ENCODE measurements at places on chromosomes 16 and 17.
A peak's percentile ranks its signal among the peaks of the same experiment; 100 is the strongest.

GRCh38 chr16:29852654-29853053 lies 10.4 kb downstream of the CDIPT start:
- no peak for DNase-seq

- DNase-seq = peak; percentile 35
Measured at GRCh38 chr16:1002399-1003166, 21.0 kb downstream of the SOX8 start.

DNA sequence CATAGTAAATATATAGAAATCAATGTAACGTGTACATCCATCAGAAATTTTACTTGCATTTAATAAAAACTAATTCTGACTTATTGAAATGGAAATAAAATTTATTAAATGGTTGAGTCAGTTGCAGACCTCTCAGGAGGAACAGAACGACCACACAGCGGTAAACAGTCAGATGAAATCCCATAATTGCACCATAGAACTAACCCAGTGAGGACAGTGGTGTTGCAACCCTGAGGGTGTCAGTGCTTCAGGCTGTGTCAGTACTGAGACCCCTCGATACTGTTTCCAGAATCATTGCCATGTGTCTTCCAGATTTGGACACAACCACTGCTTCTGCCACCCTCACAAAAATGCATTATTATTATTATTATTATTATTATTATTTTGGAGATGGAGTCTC lies 29.0 kb upstream of the SSTR2 start:
- DNase-seq = no peak

DNA sequence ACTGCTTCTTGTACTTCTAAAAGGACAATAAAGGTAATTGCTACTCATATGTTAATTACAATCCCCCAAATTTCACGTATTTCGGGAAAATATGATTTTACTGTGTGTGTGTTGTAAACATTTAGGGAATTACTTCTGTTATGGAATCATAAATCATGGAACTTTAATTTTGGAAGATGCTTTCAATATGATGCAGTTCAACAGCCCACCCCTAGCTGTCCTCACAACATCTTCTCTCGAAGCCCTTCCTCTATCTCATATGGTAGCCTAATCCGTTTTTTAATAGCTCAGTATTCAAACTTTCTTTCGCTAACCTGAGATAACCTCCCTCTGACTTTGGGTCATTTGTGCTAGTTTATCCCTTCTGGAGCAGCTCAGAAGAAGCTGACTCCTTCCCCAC lies 78.4 kb downstream of the ANKFN1 start:
- no peak for DNase-seq

- DNase-seq = no peak
Measured at GRCh38 chr17:69357701-69358100, 30.8 kb upstream of the ABCA5 start.

DNA sequence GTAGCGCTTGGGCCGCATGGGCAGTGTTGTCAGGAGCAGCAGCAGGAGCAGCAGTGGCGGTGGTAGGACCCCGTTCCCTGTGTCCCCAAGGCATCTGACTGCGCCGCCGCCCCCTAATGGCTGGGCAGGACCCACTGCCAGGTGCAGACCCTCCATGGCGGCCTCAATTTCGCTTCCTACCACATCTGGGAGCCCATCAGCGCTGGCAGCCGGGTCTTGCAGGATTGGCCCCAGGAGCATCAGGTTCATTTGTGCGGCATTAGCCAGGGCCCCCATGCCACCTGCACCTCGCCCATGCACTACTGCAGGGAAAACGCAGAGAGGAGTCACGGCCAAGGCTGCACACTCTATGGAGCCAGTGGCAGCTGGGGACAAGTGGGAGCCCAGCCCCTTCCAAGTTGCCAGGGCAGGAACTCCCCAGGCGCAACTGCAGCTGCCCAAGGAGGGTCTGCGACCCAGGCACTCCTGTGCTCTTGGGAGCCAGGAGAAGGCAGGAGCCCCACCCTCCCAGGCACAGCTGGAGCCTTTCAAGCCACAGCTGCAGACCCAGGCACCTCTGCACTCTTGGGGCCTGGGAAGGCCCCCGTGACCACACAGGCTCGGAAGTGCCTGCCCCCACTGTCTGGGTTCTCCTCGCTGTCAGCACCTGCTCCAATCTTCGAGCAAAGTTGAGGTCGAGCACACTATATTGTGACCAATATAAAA lies 594.2 kb downstream of the KCNJ18 start:
- DNase-seq = no peak

GRCh38 chr16:84730406-84731106 lies 30.8 kb downstream of the USP10 start:
- DNase-seq = no peak

DNA sequence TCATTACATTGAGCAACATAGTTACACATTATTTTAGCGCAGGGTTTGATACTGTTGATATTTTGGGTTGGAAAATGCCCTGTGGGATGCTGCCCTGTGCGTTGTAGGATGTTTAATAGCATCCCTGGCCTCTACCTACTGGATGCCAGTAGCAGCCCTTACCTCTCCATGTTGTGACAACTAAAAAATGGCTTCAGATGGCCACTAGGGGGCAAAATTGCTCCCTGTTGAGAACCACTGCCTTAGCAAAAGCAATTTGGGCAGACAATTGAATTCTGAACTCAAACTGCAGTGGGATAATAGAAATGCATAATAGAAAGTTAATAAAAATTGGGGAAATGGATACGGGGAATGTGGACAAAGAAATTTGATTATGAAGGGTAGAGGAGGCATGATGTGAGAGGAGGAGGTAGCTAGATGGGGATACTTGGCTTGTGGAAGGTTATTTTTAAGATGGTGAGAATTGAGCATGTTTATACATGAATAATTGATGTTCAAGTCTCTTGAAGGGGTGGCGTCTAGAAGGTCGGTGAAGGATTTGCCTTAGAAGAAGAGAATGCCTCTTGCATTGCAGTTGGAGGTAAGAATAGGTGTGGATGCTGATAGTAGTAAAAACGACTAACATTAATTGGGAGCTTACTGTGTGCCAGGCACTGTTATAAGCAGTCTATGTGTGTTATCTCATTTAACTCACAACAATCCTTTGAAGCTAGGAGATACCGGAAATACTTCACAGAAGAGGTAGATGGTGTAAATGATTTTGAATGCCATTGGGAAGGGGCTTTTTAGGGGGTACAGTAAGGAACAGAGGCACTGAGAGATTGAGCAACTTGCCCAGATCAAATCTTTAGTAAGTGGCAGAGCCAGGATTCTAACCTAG lies 19.0 kb downstream of the HEATR9 start:
- no peak for DNase-seq

GRCh38 chr16:565419-566330 lies 1.1 kb upstream of the NHLRC4 start:
- DNase-seq = no peak

- DNase-seq = no peak
Measured at GRCh38 chr16:52174168-52174567, 372.8 kb downstream of the TOX3 start.
